SK-N-MC (cell line): ENCODE measurements at places on chromosomes 2 and 18.

DNA sequence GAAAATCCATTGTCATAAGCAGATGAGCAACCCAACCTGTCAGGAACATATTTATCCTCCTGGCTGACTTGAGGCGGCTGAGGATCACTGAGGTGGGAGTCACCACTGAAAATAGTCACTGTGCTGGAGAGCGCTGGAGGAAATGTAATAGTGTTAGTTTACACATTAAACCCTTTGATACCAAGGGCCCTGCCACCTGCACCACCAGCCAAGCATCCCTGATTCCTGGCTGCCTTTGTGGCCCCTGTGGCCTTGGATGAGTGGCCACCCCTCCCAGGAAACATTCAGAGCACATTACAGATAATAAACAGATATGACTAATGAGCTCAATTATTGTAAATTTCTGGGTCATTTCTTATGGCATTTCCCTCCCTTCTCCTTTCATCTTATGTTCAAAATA, 105.9 kb downstream of the LYPD1 start:
- DNase-seq: no peak

- DNase-seq: no peak
Measured at GRCh38 chr18:25587545-25587944, 235.6 kb upstream of the ZNF521 start.

DNA sequence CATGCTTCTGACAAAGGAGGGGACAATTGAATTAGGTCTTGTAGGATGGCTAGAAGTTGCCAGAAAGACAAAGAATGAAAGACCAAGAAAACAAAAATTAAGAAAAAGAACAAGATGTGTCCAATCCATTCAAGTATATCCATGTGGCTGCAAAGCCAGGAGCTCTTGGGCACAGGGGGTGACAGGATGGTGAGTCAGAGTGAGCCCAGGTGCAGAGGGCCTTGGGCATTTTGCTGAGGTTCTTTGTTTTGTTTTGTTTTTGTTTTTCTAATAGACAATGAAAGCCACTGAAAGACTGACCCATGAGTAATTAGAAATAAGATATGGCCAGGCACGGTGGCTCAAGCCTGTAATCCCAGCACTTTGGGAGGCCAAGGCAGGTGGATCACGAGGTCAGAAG, 104.6 kb upstream of the KLHL29 start:
- DNase-seq: no peak

GRCh38 chr2:73582364-73582763, 59.9 kb downstream of the NAT8 start:
- DNase-seq: no peak

- no peak for DNase-seq
Measured at GRCh38 chr2:157355618-157356017, 30.0 kb upstream of the ERMN start.
